Omental fat pad (tissue), 4 donors: ENCODE measurements at places on chromosomes 16 and 17.

DNA sequence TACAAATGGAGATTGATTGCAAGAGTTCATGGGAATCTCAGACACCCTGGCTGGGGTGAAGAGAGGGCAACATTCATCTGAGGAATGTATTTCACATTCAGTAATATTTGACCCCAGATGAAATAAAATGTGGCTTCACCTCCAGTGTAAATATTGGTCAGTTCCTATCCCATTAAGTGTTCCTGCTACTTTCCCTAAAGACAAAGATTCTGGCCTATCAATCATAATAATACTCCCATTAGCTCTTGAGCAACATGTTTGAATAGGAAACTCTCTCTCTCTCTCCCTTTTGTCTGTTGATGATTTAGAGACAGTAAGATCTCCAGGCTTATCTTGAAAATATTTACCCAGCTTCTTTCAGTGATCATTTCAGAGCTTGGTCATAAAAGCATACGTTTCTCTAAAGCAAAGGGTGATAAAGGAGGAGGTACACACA is 70.1 kb downstream of the KCNJ2 start:
- DNase-seq: no peak

DNA sequence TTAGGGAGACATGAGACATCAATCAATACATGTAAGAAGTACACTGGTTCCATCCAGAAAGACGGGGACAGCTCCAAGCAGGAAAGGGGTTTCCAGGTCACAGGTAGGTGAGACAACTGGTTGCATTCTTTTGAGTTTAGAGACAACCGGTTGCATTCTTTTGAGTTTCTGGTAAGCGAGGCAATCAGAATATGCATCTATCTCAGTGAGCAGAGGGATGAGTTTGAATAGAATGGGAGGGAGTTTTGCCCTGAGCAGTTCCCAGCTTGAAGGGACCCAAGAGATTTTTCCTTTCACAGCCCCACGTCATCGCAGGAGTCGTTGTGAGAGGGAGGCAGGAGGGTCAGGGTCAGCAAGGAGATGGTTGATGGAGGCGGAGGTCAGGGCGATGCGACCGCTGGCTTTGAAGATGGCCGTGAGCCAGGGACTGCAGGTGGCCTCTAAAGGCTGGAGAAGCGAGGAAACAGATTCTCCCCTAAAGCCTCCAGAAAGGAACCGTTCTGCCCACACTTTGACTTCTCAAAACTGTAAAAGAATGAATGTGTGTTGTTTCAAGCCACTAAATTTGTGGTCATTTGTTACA is 36.5 kb downstream of the IRF8 start:
- no peak for DNase-seq

- no peak for DNase-seq
Observed at GRCh38 chr17:17179371-17179827, 26.7 kb downstream of the PLD6 start.

- DNase-seq: no peak
Observed at GRCh38 chr17:77208217-77208808, 67.5 kb downstream of the SEC14L1 start.

GRCh38 chr16:74169687-74170376 is 126.8 kb upstream of the PSMD7 start:
- DNase-seq: no peak

- no peak for DNase-seq
Observed at GRCh38 chr17:28812748-28813377, 29.7 kb downstream of the FAM222B start.

DNA sequence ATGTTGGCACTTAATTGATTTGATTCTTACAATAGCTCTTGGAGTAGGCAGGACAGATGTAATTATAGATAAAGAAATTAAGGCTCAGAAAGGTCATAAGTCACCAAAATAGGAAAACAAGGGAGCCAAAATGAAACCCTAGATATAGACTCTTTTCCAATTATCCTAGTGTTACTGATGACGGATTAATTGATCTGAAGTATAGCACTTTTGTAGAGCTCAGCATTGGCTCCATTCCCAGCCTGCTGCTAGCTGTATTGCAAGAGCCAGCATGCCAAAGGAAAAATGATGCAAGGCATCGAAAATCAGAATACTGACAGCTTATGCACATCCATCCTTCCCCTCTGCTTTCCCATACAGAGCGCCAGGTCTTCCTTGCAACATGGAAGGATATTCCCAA is 21.6 kb upstream of the RASL10B start:
- DNase-seq: no peak

- no peak for DNase-seq
Observed at GRCh38 chr17:51352798-51353197, 92.5 kb downstream of the UTP18 start.

- peak; percentile 63 for DNase-seq
Observed at GRCh38 chr17:50151937-50152547, 1.6 kb upstream of the PPP1R9B start.

- DNase-seq: no peak
Observed at GRCh38 chr16:73050201-73051099, 2.5 kb upstream of the ZFHX3 start.

DNA sequence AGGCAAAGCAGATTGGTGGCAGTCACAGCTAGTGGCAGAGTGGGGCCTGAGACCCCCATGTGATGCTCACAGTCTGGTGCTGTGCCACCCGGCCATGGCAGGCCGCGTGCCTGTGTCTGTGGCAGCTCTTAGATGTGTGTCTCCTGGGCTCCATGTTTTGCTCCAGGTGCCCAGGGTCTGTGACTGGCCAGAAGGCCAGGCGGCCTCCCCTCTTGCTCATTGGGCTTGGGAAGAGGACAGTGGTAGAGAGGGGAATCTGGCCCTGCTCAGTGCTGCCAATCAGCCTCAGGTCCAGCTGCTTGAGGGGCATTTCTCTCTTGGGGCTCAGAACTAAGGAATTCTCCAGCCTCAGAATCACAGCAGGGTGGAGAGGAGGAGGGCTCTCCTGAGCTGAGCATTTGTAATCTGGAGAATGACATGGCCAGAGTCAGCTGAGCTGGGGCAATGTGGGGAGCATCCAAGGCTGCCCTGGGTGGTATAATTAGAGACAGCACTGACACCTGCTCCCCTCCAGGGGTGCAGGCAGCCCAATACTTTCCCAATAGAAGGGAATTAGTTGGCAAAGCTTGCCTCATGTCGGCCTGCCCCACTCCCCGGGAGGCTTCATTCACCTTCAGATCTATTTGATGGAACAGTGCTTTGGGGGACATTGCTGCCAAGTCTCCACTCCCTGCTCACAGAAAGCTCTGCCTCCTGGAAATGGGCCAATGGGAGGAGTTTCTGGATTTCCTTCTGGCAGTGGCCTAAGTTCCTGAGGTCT is 2.7 kb upstream of the LASP1NB start:
- DNase-seq: no peak

DNA sequence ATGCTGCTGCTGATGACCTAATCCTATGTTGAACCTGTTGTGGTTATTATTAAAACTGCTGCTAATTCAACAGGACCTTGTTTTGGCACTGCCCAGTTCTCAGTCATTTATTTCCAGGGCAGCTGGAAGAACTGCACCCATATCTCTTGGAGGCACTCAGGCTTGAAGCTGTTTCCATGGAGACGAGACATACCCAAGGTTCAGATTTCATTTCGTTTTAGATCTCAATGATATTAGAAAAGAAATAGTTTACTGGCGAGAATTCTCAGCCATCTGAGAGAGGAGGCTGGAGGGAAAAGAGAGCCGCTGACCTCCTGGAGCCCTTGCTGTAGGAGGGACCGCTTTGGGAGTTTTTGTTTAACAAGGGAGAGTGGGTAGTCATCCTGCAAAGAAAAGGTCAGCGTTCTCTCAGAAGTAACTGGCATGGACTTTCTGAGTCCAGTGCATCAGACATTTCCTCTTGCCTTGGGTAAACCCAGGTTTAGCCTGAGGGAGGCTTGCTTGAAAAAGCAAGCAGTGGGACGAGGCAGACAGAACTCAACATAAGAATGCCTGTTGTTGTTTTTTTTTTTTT is 75.4 kb downstream of the YPEL2 start:
- no peak for DNase-seq

- no peak for DNase-seq
Observed at GRCh38 chr16:53509906-53510703, 7.1 kb upstream of the AKTIP start.

- no peak for DNase-seq
Observed at GRCh38 chr16:88804552-88805339, 1.2 kb downstream of the CDT1 start.

DNA sequence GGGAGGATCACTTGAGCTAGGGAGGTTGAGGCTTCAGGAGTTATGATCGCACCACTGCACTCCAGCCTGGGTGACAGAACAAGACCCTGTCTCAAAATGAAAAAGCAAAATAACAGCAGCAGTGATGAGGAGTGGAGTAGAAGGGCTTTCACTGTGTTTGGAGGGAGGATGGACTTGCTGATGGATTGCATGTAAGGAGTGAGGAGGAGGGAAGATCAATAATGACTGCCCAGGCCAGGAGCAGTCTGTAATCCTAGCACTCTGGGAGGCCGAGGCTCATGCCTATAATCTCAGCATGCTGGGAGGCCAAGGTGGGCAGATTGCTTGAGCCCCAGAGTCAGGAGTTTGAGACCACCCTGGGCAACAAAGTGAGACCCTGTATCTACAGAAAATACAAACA is 14.8 kb upstream of the CNEP1R1 start:
- DNase-seq: no peak

GRCh38 chr17:42387661-42388380 is 421 bp downstream of the STAT3 start:
- DNase-seq: no peak

- DNase-seq: no peak
Observed at GRCh38 chr17:550041-550398, 164.6 kb downstream of the VPS53 start.

GRCh38 chr17:40180694-40181093 is 3.4 kb downstream of the RAPGEFL1 start:
- no peak for DNase-seq

DNA sequence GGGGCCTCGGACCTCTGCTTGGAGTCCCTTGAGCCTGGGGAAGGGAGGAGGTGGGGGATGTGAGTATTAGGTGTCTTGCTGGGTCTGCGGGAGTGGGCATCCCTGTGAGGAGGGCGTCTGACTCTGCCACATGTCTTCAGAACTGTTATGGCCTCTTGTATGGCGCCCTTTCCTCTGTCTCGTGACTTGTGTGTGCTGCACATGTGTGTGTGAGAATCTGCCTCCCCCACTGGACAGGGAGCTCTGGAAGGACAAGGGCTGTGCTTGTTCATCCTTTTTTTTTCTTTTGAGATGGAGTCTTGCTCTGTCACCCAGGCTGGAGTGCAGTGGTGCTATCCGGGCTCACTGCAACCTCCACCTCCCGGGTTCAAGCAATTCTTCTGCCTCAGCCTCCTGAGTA is 33.4 kb downstream of the ARHGAP23 start:
- no peak for DNase-seq

- DNase-seq: no peak
Observed at GRCh38 chr16:50711040-50711439, 17.6 kb downstream of the NOD2 start.

DNA sequence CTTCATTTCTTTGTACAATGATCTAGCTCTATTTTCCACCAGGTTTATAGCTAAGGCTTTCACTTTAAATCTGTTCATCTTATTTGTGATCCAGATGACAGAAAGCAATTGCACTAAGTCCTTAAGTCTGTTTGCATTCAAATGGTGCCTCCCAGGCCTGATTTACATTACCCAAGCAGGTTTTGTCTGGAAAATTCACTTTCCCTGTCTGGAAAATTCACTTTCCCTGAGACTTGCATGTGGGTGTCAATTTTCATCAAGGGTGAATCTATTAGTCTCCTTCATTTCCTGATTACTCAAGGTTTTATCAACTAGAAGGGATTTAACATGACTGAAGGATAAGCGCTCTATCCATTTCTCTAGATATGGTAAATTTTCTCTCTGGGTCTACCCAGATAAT is 1480.2 kb upstream of the GOT2 start:
- DNase-seq: no peak

DNA sequence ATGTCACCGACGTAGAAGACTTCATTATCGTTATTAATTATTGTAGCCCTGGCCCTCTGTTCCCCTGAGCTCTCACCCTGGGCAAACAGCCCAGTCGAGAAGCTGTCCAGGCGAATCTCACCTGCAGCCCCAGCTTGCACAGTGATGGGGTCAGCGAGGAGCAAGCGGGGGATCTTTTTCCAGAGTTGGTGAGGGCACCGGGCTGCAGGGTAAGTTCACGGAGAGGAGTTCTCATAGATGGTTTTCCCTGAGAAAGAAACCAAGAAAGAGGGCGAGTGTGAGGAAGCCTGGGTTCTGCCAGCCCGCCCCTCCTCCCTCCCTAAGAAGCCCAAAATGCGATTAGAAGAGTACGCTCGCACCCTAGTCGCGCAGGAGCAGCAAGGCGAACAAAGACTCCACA is 436 bp downstream of the SPAG5 start:
- no peak for DNase-seq

GRCh38 chr16:62254847-62255246 is 218.6 kb upstream of the CDH8 start:
- DNase-seq: no peak

DNA sequence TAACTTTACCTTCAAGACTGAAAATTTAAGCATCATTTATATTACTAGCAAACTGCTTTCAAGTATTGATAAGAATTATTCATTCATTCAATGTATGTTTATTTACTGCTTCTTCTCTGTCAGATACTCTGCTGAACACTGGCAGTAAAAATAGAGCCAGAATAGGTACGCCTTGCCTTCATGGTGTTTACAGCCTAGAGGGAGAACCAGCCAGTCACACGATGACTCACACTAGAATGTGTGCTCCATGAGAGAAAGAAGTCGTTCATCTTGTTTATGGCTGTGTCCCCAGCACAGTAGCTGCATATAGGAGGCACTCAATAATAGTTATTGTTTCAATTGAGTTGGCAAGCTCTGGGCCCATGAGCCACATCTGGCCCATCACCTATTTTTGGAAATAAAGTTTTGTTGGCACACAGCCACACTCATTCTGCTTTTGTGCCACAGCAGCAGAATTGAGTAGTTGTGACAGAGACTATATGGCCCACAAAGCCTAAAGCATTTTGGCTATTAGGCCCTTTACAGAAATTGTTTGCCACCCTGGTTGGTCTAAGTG is 84.2 kb downstream of the TMC6 start:
- DNase-seq: no peak

GRCh38 chr17:33942414-33942813 is 312.7 kb upstream of the CCL2 start:
- DNase-seq: no peak

DNA sequence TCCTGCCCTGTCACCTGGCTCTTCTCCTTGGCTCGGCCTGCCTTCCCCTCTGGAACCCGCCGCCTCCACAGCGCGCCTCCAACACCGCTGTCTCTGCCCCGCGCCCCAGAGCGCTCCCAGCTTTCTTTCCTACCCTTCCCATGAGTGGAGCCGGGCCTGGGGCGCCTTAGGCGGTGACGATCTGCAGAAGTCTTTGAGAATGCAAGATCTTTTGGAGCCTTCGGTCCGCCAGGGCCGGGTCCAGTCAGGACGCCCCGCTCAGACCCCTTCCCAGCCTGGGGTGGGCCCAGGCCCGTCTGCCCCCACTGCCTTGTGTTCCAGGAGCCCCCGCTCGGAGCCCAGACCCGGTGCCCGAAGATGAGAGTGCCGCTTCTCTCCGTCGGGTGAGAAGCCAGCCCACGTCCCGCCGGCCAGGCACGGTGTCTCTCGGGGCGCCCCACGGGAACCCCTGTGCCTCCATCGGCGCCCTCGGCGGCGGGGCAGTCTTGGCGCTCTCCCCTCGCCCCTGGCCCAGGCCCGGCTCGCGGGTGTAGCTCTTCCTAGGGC is 40.0 kb downstream of the MRM1 start:
- DNase-seq: no peak
